NCI-H774 (cell line): ENCODE measurements at places on chromosomes 7 and 10.

GRCh38 chr10:21995557-21995956 lies 8.0 kb downstream of the DNAJC1 start:
- DNase-seq: no peak

DNA sequence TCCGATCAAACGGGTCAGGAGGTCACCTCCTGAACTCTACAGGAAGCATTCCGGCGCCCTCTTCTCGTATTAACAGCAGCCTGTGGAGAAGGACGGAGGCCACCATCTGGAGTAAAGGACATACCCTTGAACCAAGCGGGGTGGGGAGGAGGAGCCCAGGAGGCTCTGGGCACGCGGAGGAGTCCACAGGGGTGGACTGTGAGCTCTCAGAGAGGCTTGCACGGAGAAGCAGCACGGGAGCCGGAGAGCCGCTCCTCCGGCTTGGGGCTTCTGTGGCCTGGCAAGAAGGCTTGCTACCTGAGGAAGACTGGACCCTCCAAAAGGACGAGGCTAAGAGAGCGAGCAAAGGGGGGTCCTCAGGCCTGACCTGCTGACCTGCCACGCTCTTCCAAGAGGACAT lies 77.9 kb downstream of the MAD1L1 start:
- DNase-seq: no peak

GRCh38 chr7:72254455-72254854 lies 157.7 kb downstream of the CALN1 start:
- no peak for DNase-seq

GRCh38 chr10:75774783-75775490 lies 343.5 kb downstream of the LRMDA start:
- no peak for DNase-seq

DNA sequence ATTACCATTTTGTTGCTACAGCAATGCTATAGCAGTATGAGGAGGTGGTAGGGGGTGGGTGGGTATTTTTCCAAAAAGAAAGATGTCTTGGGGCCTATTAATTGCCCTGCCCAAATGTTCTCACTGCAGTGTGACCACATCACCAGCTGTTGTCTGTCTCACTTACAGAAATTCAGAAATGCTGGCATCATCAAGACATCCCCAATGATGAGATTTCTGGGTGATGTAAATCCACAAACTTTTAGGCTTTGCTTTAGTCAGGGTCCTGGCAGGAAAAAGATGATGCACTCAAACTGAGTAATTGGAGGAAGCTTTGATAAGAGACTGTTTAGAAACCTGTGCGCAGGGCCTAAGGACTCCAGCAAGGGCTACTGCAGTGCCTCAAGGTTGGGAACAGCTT lies 56.2 kb upstream of the OPN4 start:
- DNase-seq: no peak

DNA sequence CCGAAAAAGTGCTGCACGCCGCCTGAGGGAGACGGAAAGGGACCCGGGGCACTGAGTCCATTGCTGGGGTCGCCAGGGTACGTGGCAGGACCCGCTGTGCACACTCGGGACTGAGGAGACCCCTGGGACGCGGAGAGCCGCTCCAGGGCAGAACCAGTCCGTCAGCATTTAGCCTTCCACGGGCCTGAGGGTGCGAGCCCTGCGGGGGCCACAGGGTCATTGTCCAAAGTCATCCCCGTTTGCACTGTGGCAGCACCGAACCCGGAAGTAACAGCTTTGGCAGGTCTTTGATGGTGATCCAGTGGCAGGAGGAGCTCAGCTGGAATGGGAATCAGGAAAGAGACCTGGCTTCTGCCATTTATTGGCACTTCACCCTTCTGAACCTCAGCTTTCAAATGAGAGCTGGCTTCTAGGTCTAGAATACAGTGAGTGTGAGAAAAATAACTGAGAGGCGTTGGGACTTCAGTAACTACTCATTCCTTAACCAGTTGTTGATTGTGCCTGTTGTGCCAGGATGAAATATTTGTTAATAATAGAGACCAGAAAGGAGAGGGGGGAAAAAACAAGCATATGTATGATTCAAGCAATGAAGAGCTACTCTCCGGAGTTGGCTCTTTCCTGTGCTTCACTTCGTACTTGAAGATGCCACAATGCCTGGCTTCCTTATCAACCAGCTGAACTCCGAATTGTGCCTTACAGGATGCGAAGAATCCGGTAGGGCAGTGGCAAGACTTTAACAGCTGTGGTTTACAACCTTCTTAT lies 811 bp upstream of the ARHGAP12 start:
- peak; percentile 28 for DNase-seq

DNA sequence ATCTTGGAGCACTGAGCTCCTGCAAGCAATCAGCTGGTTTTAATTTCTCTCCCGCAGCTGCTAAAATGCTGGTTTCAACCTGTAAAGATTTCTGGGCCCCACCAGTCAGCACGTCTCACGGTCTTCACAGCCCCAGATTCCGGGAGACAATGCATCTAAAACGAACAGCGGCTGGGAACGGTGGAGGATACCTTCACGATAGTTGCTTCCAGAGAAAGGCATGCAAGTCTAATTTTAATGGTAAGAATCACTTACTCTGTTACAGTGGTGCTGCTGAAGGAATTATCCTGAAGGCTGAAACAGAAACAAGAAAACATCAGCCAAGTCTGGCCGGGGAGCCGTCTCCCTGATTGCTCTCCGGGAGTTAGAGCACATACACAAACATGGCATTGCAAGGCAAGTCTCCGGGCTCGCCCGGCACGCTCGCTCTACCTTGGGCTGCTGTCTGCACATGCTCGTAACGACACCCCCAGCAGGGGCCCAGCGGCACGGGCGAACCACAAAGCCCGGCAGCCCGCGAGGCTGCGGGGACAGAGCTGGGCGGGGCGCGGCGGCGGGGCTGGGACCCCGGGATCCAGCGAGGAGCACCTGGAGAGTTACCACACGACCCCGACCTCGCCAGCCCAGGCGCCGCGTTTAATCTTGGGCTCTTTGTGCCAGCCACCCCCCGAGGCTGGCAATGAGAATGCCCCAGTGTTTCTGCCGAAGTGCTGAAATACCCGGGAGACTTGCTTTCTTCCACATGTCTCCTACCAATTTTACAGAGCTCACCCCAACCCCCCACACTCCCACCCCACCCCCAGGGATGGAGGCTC lies at the start of gene FAM13C:
FAM13C (minus strand) TSS at position 406 of the 815 bp plus-strand sequence; CDS start at position 317, 89 bp downstream.
- DNase-seq: peak; percentile 78

- no peak for DNase-seq
Measured at GRCh38 chr10:93742633-93743349, 14.9 kb upstream of the LGI1 start.

- no peak for DNase-seq
Measured at GRCh38 chr7:43303740-43304241, 191.3 kb downstream of the HECW1 start.

- no peak for DNase-seq
Measured at GRCh38 chr10:70513848-70514309, 35.3 kb downstream of the PALD1 start.

- no peak for DNase-seq
Measured at GRCh38 chr10:89625041-89625765, 19.8 kb downstream of the PANK1 start.

GRCh38 chr10:23037561-23037960 lies 57.8 kb upstream of the MSRB2 start:
- no peak for DNase-seq

- DNase-seq: no peak
Measured at GRCh38 chr10:132788180-132788830, 2.4 kb upstream of the NKX6-2 start.

GRCh38 chr10:1141261-1141660 lies 85.1 kb downstream of the WDR37 start:
- no peak for DNase-seq

DNA sequence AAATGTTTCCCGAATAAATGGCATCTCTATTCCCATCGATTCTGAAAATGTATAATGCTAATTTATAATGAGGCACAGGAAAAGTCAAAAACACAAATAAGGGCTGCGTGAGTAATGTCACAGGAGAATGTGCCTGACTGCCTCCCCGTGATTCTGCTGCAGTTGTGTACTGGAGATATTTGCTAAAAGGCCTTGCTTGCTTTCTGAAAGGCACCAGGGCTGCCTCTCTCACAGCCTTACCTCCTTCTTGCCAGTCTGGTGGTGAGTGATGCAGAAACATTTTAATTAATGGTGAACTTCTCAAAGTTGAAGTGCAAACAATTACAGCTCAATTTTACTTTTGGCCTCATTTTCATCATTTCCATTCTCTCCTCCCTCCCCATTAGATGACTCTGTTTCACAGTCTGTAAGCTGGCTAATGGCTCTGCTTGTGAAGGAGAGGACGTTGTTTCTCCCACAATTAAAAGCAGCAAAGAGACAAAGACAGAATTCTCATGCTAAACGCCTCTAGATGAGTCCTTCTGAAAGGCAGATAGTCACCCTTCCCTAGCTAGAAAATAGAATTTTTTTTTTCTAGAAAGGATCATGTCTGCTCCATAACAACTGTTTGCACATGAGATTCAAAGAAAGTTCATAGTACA lies 377.6 kb downstream of the MDFIC start:
- DNase-seq: no peak

- DNase-seq: no peak
Measured at GRCh38 chr10:11730779-11731178, 11.4 kb upstream of the ECHDC3 start.
